ENCODE measurements at places on chromosomes 3 and 15.

DNA sequence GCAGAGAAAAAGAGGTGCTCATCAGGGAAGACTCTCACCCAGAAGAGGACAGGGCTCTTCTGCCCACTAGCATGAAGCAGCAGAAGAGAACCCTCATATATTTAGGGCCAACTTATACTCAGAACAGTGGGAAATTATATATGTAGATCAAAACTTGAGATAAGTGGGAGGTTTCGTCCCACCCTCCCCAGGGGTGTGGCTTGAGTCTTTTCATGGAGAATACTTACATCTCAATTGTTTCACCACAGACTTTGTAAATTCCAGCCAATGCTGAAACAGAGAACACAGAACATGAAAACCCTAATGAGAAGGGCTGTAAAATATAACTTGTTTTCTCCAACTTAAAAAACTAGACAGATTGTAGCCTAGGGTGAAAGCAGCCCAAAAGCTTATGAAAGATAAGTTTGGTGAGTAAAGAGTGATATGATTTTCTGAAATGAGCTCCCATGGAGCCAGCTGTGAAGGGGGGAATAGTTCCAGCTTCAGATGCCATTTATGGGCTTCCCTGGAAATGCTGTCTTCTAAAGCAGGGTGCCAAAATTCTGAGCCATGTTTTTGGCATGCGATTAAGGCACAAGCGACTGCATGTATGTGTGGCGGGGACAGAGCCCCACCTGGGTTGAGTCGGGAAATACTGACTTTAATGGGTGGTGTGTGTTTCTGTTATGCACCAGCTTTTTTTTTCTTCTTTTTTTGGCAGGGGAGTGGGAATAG is 92.9 kb downstream of the WDR76 start:
- DNase-seq = no peak

GRCh38 chr15:73957276-73957675 is 31.0 kb downstream of the LOXL1 start:
- no peak for DNase-seq

DNA sequence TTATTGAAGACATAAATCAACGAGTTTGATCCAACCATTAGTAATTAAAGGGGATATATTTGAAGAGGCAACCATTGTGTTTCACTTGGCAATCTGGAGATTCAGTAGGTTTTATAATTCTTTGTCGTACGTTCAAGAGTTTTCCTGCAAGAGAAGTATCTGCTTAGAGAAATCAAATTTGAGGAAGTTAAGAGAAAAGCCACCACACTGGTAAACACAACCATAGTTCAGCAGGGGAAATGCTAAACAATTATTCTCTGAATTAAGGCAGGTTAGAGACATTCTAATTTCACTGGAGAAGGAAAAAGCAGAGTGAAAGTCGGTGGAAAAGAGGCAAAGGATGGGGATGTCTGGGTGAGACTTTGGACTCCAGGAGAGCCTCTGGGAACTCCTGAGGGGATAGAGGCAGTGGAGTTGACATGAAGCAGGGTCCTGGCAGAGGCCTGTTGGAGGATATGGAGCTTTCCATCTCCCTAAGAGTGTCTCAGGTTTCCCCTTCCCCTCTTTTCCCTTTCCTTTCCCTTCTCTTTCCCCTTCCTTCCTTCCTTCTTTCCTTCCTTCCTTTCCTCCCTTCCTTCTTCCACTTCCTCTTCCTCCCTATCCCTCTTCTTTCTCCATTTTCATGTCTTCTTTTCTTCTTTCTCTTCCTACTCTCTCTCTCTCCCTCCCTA is 26.5 kb downstream of the SPINK8 start:
- DNase-seq = no peak

DNA sequence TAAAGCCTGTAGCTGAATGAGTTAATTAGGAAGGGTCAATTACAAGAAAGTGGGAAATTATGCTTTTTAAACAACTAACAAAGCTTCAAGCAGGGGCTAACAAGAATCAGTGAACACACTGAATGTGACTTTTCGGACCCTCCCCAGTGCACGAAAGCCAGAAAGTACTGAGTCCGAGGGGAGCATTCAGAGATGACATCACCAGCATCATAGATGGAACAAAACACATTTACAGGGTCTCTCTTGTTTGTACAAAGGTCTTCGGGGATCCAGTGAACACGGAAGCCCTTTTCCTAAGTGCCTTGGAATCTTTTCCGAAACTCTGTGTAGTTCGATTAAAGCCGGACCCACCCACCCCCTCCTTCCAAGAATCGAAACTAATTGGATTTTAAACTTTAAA is 829 bp downstream of the DCP1A start:
- DNase-seq = no peak

DNA sequence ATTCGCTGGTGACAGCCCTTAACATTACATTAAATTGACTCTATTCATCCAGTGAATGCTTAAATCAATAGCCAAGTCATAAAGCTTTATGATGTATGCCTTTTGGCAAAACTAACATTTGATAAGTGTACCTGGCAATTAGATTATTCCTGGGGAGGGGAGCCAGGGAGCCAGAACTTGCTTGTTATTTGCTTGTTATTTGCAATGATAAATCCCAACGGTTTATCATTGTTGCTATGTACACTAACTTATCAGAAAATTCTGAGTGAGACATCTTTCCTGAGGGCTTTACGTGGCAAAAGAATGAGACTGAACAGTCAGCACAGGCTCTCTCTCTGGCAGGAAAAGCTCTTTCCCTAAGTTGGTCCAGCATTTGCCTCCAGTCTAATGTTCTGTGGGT is 35.8 kb upstream of the FBN1 start:
- no peak for DNase-seq
